ENCODE measurements at places on chromosomes 7 and 10. TPM values are rescaled to one million over a fixed set of nuclear protein-coding genes. Genes with fewer than 3 reads are reported as not detected.

- DNase-seq = no peak
Observed at GRCh38 chr10:125691160-125691981, 8.4 kb upstream of the TEX36 start.

GRCh38 chr7:11751807-11752389 lies 80.1 kb downstream of the THSD7A start:
- DNase-seq = no peak

The TFPI2 gene
- 9.0 TPM for polyA plus RNA-seq

GRCh38 chr10:116669832-116670644 lies 49.3 kb downstream of the PNLIPRP2 start:
- DNase-seq = no peak

The IFIT5 gene
- polyA plus RNA-seq = 15.6 TPM

The CHST15 gene
- 20.3 TPM for polyA plus RNA-seq

The FANK1 gene
- 10.0 TPM for polyA plus RNA-seq

DNA sequence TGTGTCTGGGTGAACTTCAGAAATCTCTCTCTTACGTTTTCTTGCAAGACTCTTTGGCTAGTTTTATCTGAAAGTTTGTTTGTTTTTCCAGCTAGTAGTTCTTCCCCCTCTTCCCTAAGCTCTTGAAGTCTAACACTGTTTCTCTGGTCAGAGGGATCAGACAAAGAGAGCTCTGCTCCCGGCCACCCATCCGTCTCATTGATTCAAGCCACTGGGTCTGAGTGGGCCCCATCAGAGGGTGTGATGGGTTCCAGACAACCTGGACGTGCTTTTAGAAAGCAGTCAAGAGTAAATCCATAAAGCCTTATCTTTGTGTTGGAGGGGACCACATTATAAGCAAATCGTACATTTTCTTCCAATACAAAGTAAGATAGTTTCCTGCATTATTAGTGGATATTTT lies 242.6 kb upstream of the C7orf33 start:
- DNase-seq = no peak

DNA sequence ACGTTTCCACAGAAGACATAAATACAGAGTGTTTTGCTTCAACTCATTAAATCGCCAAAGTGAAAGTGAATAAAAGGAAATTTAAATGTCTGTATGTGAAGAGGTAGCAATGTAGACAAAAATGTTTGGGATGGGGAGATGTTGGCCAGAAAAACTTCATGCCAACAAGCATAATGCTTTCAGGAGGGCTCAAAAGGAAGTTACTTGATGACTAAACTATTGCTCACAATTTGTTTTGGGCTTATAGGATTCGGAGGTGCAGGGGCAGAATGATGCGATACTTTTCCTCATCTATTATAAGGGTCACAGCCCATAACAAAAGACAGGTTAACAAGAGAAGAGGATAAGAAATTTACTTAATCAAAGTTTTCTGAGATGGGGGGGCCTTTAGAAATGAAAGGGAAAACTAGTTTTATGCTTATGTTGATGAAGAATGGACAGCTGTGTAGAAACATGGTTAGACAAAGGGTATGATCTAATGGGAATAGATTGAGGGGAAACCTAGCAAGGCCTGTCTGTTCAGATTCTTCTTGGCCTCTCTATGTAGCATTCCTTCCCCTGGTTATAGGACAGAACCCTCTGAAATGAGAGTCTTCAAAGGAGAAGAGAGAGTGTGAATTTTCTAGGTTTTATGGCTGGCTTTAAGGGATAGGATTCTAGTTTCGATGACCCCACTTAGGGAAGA lies 898.6 kb downstream of the LRMDA start:
- DNase-seq = no peak

GRCh38 chr7:97346349-97346748 lies 228.9 kb downstream of the SDHAF3 start:
- no peak for DNase-seq

DNA sequence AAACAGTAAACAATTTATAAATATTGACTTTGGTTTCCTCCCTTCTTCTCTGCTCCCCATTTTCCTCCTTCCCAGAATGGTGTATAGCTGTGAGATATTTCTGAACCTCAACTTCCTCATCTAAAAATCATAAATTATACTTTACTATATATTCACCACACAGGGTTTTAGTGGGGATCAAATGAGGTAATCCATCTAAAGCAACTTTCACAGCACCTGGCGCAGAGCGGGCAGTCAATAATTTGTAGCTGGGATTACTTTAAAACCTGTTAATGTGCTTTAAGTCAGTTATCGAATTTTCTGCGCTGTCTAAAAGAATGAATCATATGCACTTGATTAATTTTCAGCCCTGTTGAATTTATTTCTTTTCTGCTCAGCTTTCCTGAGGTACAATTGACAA lies 172.7 kb downstream of the PTEN start:
- no peak for DNase-seq

The C10orf53 gene
- polyA plus RNA-seq = not detected

DNA sequence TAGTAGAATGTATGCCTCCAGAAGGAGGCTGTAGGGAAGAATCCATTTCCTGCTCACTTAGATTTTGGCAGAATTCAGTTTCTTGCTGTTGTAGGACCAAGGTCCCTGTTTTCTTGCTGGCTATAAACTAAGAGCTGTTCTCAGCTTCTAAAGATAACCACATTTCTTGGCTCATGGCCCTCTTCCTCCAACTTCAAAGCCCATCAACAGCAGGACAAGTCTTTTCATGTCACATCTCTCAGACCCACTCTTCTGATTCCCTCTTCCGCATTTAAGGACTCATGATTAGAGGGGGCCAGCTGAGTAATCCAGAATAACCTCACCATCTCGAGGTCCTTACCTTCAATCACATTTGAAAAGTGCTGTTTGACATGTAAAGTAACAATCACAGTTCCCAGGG lies 8.2 kb upstream of the LSM8 start:
- no peak for DNase-seq

The CLEC5A gene
- polyA plus RNA-seq = 0.31 TPM

The GFRA1 gene
- polyA plus RNA-seq = 16.7 TPM

GRCh38 chr7:100856871-100857282 lies 4.4 kb downstream of the SLC12A9 start:
- DNase-seq = no peak

- DNase-seq = no peak
Observed at GRCh38 chr7:25704413-25704812, 447.6 kb upstream of the NFE2L3 start.

DNA sequence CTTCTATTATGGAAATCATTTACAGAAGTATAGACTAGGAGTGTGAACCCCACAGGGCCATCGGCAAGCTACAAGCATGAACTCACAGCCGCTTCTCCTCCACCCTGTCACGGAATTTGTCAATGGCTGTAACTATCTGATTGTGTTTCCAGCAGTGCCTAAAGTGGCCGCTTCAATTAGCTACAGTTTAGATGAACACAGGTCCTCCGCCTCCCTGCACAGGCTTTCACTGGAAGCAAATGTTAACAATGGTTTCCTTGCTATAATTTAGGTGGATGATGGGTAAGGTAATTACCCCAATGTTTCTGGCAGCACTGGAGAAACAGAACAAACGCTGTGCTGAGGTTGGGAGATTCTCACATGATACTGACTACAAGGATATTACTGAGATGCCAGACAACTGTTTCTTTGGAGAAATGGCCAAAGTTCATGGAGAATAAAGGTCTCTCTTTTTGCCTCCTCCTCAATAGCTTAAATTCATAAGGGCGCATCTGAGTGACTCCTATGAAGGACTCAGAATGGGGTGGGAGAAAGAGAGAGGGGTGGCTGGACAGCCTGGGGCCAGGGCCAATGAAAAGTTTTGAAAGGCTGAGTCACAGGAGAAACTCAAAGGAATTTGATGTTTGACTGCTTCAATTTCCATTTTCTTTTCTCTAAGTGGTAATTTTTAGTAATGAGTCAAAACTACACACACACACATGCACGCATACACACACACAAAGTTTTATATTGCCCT lies 78.9 kb downstream of the SVIL start:
- no peak for DNase-seq

The MMRN2 gene
- polyA plus RNA-seq = 23.5 TPM

- DNase-seq = no peak
Observed at GRCh38 chr7:7718492-7718891, at the start of gene RPA3. Gene RPA3 (minus strand): TSS chr7:7718607. CDS start chr7:7640418, 78,189 bp downstream.

The ANKRD30A gene
- not detected for polyA plus RNA-seq

- DNase-seq = no peak
Observed at GRCh38 chr10:121312587-121312986, 285.7 kb downstream of the FGFR2 start.

- DNase-seq = no peak
Observed at GRCh38 chr7:158887594-158887993, 31.2 kb downstream of the DYNC2I1 start.

The TEX36 gene
- polyA plus RNA-seq = not detected

DNA sequence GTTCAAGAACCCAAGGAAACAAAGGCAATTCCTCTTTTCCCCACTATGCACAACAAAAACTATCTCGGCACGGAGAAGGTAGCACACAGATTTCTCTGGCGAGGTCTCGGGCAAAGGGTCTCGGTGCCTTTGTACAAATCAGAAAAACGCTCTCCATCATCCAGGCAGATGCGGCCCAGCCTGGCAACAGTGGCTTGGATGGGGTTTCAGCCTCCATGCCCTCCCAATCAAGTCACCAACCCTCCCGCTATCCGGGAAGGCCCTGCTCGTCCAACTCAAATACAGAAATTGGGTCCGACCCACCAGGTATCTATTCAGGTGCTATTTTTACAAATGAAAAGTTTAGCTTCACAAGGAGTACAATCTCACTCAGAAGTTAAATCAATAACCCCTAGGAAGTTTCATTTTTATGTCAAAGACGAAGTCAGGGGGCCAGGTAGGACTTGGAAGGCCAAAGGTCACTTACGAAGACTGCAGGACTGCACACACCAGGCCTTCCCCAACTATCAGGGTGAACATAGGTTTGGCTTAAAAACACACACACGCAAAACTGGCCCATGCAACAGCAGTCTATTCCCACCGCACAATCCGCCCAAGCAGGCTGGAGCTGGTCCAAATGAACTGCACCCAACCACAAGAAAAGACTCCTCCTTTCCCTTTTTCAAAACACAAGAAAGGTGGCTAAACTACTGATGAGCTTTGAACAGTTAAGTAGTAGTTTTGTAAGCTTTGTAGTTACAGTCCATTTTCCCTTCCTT lies 43.0 kb downstream of the GNA12 start:
- no peak for DNase-seq

The ARMC10 gene
- polyA plus RNA-seq = 53.6 TPM

- DNase-seq = no peak
Observed at GRCh38 chr7:139901056-139901795, 72.2 kb downstream of the TBXAS1 start.
